ENCODE measurements at places on chromosomes 7 and 10.

DNA sequence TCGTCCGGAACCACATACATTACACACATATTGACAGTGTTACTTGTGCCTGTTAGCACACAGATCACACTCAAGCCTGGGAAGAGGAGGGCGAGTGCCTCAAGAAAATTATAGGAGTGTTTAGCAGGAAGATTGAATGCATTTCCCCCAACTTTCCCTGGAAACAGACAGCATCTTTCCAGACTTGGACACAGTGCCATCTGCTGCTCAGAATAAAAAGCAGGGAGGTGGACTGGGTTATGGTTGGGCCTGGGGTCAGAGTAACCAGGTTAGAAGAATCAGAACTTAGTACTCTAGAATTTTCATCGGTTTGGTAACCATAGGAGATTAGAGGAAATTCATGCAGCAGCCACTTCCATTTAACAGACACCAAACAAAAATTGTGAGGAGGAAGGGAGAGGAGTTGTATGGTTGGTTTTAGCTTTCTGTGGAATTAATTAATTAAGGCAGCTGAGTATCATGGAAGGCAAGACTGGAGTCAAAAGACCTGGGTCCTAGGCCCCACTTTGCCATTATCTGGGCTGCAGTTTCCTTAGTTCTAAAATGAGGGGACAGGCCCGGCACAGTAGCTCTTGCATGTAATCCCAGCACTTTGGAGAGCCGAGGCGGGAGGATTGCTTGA is 43.4 kb upstream of the OPTN start:
- no peak for DNase-seq

DNA sequence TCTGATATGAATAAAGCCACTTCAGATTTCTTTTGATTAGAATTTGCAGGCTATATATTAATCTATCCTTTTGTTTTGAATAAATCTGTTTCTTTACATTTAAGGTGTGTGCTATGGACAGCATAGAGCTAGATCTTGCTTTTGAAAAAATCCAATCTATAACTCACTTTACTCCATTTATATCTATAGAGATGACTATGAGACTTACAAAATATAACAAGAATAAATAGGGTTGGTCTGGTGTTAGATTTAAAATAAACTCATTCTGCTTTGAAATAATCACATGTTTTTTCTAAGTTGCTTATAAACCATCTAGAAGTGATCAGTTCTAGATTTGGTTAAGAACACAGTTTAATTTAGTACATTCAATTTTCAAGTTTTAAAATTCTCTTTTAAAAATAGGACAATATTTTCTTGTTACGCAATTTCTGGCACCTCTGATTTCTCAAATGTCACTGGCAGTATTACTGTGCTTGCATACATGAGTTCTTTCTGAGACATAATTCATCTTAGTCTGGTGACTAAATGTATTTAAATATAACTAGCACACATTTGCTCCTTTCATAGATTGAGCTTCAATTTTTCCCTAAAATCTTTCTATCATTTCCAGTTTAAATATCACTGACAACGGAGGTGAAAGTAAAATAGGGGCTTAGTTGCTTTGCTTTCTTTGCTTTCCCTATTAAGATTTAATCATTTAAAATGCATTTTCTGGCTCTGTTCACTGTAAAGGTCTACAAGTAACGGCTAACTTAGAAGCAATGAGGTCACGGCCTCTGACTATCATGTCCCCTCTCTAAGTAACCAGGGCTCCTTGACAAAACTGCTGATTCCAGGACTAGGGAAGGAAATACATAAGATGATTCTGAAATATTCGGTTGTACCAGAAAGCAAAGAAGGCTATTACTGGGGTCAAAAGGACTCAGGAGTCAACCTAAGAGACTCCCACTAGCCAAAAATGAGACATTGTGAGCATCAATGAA is 89.3 kb downstream of the ICA1 start:
- no peak for DNase-seq

GRCh38 chr7:2807845-2808772 is 36.0 kb downstream of the GNA12 start:
- DNase-seq: no peak

- no peak for DNase-seq
These were observed 1619.6 kb upstream of the LRRTM3 start for GRCh38 chr10:65306201-65306600.

- no peak for DNase-seq
These were observed 168.0 kb downstream of the ARHGAP12 start for GRCh38 chr10:31760674-31761081.

DNA sequence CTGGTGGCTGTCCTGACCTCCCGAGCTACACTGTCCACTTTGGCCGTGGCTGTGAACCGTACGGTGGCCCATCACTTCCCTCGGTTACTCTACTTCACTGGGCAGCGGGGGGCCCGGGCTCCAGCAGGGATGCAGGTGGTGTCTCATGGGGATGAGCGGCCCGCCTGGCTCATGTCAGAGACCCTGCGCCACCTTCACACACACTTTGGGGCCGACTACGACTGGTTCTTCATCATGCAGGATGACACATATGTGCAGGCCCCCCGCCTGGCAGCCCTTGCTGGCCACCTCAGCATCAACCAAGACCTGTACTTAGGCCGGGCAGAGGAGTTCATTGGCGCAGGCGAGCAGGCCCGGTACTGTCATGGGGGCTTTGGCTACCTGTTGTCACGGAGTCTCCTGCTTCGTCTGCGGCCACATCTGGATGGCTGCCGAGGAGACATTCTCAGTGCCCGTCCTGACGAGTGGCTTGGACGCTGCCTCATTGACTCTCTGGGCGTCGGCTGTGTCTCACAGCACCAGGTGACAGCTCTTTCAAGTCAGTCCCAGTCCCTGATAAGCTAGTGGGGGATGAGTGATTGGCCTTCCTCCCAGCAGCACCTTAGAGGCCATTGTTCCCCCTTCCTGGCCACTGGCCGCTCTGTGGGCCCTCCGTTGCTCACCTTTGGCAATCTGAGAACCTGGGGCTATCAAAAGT is 3.0 kb downstream of the CHPF2 start:
- DNase-seq: no peak

DNA sequence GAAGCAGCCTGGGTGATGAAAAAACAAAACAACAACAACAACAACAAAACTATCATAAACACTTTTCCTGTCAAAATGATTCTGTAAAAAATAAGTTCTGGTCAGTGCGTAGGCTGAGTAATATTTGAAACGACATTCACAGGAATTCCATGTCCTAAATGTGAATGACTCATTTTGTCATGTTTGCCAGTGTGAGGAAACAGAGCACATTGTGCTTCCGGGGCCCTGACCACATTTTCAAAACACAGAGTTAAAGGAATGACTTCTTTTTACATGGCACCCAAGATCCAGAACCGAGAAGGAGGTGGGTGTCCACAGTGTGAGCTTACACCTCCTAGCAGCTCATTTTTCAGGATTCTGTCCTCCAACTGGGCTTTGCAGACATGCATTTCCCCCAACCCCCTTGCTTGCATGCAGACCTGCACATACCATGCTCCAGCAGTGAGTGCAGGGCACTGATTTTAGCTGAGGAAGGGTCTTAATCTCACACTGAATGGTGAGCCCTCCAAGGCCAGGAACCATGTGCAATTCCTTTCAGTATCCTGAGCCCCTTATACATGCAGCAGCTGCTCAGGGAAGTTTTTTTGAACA is 3.0 kb downstream of the CLRN3 start:
- DNase-seq: no peak

DNA sequence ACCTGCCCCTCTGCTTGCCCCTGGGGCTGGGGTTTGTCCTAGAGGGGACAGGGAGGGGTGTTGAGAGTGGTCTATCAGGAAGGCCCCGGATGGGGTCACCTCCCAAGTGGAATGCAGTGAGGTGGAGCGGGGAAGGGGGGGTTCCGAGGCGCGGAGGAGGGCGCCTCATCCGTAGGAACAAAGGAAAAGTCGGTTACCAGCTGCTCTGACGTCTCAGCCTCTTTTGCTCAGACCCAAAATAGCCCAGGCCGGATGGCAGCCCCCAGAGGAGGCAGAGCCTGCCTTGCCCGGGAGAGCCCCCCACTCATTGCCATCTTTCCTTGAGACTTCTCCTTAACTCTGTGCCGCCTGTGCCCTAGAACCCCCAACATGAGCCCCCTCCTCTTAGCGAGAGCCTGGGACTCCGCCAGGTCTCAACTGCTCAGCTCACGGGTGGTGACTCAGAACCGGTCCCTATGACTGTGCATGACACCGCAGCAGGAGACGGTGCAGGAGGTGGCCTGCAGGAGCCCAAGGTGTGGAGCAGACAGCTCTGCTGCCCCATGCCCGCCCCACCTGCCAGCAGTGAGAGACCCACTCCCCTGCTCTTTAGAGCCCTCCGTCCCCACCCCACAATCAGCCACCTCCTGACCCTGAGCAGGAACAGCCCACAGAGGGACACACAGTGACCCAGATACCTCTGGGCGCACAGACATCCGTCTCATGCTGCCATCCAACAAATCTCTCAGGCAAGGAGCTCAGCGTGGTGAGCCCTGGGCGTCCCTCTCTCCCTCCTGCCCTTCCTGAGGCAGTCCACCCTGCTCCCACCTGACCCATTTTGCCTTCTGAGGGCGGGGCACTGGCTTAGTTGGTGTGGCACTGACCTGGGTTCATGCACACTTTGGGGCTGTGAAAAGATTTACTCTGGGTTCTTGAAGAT is 13.1 kb downstream of the STX1A start:
- no peak for DNase-seq

GRCh38 chr7:38753347-38753746 is 122.2 kb upstream of the AMPH start:
- no peak for DNase-seq

DNA sequence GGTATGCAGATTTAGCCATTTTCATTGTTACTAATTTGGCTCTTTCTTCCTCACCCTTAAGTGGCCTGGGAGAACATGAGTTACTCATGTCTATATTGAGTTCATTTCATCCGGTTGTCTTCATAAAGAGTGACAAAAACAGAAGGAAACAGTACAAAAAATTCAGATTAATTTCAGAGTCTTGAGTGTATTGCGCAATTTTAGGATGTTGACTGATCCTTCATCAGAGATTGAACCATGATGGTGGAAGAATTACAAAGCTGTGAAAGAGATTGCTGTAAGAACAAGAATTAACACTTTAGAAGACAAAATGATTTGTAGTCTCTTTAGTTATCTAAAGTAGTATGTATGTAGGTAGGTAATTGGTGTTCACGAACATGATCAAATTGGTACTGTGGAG is 194.0 kb upstream of the PPP1R3A start:
- no peak for DNase-seq

DNA sequence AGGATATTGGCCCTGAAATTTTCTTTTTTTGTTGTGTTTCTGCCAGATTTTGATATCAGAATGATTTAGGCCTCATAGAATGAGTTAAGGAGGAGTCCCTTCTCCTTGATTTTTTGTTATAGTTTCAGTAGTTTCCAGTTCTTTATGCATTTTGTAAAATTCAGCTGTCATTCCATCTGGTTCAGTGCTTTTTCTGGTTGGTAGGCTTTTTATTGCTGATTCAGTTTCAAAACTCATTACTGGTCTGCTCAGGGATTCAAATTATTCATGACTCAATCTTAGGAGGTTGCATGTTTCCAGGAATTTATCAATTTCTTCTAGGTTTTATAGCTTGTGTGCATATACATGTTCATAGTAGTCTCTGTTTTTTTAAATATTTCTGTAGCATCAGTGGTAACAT is 10.1 kb upstream of the TMEM196 start:
- DNase-seq: no peak
